ENCODE measurements at places on chromosomes 11 and 22.
A peak's percentile ranks its signal among the peaks of the same experiment; 100 is the strongest.

GRCh38 chr11:72069200-72069599 lies 11.1 kb downstream of the NUMA1 start:
- DNase-seq = peak; percentile 44

DNA sequence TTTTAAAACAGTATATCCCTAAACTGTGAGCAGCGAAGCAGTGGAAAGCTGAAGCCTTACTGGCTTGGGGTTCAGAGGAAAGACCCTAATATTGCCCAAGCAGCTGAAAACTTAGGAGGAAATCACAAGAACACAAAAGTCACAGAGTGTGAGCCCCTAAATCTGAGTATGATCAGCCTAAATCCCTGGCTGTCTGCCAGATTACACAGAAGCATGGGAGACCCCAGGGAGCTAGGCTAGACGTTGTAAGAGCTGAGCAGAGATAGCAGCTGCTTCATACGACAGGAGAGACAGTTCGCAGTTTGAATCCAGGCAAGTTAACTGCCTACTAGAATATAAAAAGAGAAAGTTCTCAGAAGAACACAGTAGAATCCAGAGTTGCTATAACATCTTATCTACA lies 81.2 kb downstream of the PACS1 start:
- peak; percentile 23 for DNase-seq

- DNase-seq = no peak
Measured at GRCh38 chr11:75262436-75262835, 21.9 kb downstream of the TPBGL start.

DNA sequence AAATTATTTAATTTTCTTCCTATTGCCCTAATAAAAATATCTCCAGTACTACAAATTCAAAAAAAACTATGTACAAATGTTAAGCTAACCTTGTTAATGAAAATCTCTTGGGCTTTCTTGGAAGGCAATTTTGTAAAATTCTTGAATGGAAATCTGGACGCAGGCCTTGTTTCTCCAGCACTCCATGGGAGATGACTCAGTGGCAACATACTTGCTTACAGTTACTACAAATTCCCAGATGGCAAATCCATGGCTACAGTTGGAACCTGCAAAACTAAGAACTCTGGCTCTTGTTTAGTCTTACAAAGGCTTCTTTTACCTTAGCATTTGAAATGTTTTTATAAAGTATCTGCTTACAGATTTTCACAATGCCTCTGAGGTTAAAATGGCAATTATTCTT lies 725.2 kb downstream of the DLG2 start:
- peak; percentile 1 for DNase-seq

DNA sequence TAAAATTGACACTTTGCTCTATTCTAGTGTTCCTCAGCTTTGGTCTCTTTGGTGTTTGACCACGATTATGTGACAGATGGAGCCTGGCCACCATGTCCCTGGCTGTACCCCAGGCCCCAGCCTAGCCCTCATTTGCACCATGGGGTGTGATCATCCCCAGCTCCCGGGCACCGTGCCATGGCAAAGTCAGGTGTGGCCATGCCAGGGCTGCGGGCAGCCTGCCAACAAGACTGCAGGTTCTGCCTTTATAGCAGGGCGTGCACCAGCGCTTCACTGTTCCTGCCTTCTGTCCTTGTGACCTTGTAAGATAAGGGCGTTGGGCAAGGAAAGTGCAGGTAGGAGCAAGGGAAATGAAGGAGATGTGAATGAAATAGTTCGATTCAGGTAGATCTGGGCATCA lies 22.4 kb upstream of the APOBEC3A start:
- no peak for DNase-seq

Measured in cardiac fibroblast (primary cell).